Posterior vena cava (tissue), 2 donors: ENCODE measurements at places on chromosomes 11 and 22. TPM values are rescaled to one million over a fixed set of nuclear protein-coding genes. Genes with fewer than 3 reads are reported as not detected.

CCDC89 gene
- total RNA-seq: 2.5 TPM

- DNase-seq: no peak
These were observed 45.6 kb downstream of the OR2AT4 start for GRCh38 chr11:75051043-75051442.

DNA sequence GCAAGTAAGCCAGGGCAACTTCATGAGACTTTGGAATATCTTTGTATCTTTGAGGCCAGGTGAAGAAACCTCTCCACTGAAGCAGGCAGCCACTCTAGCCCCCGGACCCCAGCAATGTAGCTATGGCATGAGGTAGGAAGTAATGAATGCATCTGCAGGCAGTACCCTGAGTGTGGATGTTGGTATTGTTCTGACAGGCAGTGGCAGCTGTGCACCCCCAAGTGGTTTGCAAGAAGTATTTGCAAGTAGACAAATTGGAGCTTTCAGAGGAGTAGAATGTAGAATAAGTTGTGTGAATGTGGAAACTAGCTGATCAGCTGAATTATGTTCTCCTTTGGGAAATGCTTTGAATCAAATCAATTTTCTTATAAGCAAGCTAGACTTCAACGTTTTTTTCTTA is 194.4 kb upstream of the PGR start:
- DNase-seq: no peak

EFEMP2 gene
- total RNA-seq: 131 TPM

GRCh38 chr11:1830004-1830321 is 4.8 kb upstream of the SYT8 start:
- no peak for DNase-seq

- no peak for DNase-seq
These were observed 195.1 kb upstream of the PLET1 start for GRCh38 chr11:112455791-112456190.

DNA sequence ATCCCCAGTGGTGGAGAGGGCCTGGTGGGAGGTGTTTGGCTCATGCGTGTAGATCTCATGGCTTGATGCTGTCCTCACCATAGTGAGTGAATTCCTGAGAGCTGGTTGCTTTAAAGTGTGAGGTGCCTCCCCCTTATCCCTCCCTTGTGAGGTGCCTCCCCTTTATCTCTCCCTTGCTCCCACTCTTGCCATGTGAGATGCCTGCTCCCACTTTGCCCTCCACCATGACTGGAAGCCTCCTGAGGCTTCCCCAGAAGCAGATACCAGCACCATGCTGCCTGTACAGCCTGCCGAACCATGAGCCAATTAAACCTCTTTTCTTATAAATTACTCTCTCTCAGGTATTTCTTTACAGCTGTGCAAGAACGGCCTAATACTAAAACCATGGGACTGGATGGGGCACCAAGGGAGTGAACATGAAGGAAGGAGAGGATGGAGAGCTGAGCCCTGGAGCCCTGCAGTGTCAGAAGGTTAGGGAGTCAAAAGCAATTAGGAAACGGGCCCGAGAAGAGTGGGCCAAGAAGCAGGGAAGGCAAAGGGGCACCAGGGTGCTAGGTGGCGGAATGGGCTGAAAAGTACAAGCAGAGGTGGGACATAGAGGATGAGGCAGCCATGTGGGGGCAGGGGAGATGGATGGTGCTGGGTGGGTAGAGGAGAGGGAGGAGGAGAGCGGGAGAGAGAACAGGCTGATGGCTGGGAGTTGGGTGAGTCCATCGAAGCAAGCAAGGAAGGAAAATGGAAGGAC is 9.4 kb downstream of the IFITM10 start:
- peak; percentile 56 for DNase-seq

KRTAP5-4 gene
- total RNA-seq: not detected

DNA sequence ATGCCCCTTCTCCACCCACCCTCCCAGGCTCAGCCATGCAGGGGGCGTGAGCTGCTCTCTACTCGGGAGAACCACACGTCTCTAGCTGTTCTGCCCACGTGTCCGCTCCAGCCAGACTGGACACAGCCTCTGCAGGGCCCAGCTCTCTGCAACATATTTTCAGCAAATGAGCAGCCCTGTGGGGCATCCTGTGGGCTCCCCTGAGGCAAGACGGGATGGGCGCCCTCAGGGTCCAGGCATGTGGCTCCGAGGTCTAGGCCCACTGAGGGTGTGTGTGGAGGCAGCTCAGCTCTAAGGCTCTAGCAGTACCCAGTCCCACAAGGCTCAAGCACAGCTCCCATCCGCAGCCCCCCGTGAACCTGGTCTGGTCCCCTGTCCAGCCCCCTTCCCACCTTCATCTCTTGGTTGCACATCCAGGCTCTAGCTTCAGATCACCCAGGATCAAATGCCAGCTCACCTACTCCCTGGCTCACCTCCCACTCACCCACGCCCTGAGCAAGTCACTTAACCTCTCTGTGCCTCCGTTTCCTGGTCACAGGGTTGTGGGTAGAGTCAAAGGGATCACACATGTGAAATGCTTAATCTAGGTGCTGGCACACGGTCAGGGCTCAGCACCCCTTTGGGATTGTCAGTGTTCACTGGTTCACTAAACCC is 57.8 kb upstream of the TCF20 start:
- DNase-seq: no peak

TMEM86A gene
- total RNA-seq: 2.2 TPM

- no peak for DNase-seq
These were observed 363.6 kb downstream of the TTC28 start for GRCh38 chr22:28316014-28316413.

GRCh38 chr11:1336836-1337646 is 27.6 kb upstream of the TOLLIP start:
- DNase-seq: peak; percentile 89
